ENCODE measurements at places on chromosomes 4 and X. TPM values are rescaled to one million over a fixed set of nuclear protein-coding genes. Genes with fewer than 3 reads are reported as not detected.

Gene GTPBP6
- total RNA-seq = 43.1 TPM

Gene MAGEB1
- total RNA-seq = not detected

Gene NCAPG
- 0.49 TPM for total RNA-seq

Gene HPGD
- 2.9 TPM for total RNA-seq

DNA sequence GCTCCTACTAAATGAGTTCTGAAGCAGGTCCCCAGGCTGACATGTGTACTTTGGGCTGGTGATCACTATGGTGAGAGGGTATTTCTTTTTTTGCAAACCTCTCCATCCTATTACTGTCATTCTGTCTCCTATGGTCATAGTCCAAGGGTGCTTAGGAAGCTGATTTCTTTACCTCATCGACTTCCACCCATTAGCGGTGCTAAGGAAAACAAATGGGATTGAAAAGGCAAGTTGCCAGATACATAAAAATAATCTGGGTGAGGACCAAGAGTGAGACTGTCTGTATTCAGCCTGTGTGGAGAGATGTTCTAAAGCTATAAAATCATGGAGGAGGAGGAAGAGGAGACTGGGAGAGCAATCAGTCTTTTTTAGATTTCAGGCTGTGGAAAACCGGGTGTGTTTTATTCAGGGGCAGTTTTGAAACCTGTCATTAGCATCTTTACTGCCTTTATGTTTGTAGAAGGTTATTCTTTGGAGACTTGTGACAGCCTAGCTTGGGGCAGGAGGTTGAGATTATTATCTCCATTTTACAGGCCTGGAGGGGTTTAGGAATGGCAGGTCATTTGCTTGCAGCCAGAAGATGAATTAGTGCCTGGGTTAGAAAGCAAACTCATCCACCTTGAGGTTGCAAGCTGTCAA lies 1.9 kb downstream of the TMEM164 start:
- no peak for DNase-seq

DNA sequence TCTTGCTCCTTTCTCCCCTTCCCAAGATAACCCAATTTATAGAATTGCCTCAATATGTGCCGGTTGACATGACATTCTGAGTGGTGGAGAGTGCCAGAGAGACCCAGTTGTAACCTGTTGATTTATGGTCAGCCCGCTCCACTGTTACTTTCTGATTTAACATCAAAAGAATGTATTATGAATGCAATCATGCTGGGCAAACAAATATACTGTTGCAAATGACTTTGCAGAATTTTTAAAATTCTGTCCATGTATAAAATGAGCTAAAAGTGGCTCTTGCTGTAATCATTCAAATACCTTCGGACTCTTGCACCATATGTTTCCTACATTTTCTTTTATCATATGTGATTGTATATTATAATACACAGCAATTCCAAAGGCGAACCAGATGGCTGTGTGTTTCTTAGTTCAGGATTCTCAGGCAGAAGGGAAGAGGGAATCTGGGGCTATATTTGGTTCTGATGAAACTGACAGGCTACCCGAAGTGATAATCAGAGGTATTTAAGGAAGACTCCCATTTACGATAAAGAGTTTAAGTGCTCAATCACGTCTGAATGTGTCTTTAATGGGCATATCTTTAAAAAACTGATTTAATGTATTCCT lies 131.7 kb downstream of the CLCN4 start:
- DNase-seq = no peak

- no peak for DNase-seq
These were observed 49.4 kb upstream of the PRR32 start for GRCh38 chrX:126770179-126770578.

- DNase-seq = no peak
These were observed 67.9 kb upstream of the NRK start for GRCh38 chrX:105754286-105754964.

All from sciatic nerve (tissue), 2 donors.